ENCODE measurements at places on chromosomes 2 and 18.

- no peak for DNase-seq
Observed at GRCh38 chr2:21406911-21407310, 283.1 kb downstream of the TDRD15 start.

DNA sequence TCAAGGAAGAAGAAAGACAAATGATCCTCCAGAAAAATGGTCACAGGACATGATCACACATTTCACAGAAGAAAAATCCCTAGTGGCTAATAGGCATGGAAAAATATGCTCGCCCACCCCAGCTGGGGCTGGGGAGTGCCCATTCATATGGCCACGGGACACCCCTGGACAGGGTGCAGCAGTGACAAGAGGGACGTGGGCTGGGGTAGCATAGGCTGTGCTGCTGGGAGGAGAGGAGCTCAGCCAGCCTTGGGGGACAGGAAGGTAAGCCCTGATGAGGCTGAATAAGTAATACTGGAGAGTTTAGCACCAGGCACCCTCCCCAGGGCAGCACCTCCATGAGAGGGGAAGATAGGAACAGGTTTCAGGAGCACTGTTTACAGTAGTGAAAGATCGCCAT lies 254.9 kb upstream of the HS6ST1 start:
- DNase-seq: peak; percentile 3

GRCh38 chr2:186480991-186481390 lies 5.1 kb upstream of the ZC3H15 start:
- DNase-seq: no peak

DNA sequence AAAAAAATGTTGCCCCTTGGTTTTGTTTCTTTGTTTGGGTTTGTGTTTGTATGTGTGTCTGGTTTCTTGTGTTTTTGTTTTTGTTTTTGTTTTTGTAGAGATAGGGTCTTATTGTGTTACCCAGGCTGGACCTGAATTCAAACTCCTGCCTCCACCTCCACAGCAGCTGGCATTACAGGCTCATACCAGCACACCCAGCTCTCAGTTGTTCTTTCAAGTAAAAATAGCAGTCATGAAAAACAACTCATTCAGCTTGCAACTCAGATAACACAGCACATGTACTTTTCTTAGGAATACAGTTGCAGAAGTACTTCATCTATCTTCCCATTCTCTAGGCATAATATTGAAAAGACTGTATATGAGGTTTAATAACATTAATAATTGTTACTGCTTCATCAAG lies 37.0 kb downstream of the ZC3H8 start:
- no peak for DNase-seq

DNA sequence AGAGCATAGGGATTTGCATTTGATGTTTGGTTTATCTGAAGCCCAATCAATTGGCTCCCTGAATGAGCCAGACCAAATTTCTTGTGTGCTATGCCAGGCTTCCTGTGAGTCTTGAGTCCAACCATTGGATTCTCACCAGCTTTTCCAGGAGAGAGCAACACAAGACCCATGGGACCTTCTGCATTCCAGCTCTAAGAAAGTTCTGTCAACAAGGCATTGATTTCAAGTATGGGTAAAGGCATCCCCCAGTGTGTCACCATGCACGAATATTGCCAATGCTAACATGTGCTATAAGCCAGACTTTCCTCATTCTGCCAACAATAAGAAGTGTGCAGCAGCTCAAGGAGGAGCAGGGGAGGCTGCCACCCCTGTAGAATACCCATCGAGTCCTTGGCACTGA lies 266.6 kb downstream of the ETAA1 start:
- DNase-seq: no peak

DNA sequence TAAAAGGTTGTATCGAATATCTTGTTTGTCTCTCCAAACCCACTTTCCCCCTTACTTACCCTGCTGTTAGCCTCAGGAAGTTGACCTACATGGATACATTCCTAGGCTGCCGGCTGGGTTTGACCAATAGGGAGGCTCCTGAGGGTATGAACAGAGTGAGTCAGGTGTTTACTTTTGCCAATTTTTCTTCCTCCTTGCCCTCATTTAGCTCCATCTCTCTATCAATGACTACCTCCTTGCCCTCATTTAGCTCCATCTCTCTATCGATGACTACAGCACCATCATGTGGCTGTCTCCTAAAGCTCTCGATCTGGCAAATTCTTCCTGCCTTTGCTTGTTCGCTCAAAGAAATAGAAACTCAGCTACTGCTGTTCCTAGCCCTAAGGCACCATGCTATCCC lies 571.9 kb upstream of the CRIM1 start:
- DNase-seq: no peak

DNA sequence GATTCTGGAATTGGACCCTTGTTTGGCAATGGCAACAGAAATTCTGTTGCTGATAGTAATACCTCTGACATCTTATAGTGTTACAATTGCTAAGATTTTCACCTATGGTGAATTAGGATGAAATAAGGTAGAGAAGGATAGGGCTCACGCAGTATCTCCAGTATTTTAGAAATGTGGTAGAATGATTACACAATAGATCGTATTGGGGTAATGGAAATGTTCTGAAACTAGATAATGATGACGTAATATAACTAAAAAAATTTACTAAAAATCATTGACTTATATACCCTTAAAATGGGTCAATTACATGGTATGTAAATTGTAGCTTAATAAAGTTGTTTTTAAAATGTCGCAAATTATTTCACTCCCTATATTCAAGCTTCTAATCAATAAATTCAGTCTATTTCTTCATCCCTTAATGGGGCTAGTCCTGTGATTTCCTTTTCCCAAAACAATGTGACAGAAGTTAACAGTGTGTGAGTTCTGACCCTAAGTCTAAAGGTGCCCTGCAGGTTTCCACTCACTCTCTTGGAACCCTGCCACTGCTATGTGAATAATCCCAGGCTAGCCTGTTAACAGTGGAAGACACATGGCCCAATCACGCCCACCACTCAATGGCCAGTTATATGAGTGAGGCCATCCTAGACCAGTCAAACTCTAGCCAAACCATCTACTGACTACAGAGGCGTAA lies 31.2 kb downstream of the USP37 start:
- no peak for DNase-seq

DNA sequence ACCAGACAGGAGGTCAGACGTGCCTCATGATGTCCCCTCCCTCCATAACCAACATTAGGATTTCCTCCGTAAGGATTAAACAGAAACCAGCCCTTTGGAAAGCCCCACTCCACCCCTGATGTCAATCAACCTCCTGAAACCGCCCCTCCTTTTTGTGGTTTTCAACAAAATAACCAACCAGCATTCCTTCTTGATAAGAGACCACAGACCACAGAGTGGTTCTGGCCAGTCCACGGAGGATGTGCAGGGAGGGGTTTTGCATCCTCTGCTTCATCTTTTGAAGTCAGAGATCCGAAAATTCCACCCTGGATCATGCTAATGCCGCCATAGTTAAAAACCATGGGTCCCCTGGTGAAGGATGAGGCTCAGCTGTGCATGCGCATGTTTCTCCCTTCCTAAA lies 180.0 kb upstream of the CCDC150 start:
- DNase-seq: no peak

- no peak for DNase-seq
Observed at GRCh38 chr18:7479756-7480155, 87.4 kb upstream of the PTPRM start.

DNA sequence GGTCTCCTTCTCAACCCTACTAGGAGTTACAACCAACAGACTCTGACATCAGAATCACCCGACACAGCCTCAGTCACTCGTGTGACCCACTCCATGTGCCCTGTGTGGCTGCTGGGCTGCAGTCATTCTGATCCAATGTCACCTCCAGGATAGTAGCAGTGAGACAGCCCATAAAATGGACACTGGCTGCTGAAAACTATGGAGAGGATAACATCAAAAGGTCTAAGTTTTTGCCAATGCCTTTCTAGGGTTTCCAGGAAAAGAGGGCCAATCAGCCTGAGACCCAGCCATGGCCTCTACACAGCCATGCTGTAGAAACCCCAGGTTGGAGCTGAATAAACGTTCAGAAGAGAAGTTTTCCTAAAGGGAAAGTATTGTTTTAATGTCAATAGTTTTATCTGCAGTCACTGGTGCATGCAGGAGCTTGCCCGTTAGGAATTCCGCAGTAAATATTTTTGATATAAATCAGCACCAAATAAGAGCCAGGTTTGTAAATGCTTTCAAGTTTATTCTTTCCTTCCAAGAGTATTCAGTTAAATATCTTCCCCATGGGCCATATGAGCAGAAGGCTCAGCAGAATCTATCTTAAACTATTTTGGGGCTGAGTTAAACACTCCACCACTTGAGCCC lies 92.2 kb upstream of the PID1 start:
- no peak for DNase-seq

- DNase-seq: no peak
Observed at GRCh38 chr2:108925286-108925685, 63.7 kb downstream of the EDAR start.

DNA sequence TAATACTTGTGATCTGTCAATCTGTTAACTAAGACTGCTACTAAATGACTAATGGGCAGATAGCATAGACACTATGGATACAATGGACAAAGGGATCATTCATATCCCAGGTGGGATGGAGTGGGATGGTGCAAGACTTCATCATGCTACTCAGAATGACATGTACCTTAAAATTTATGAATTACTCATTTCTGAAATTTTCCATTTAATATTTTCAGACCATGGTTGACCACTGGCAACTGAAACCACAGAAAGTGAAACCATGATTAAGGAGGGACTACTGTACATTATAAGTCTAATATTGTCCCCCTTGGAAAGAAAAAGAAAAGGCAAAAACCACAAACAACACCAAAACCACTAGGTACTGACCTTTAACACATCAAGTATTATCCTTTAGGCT lies 247.0 kb upstream of the SYT4 start:
- no peak for DNase-seq

GRCh38 chr2:168633895-168634294 lies 168.5 kb upstream of the NOSTRIN start:
- DNase-seq: no peak

GRCh38 chr18:75128051-75128605 lies 80.8 kb downstream of the PTGR3 start:
- DNase-seq: no peak

GRCh38 chr2:17637131-17637906 lies 96.8 kb downstream of the VSNL1 start:
- DNase-seq: no peak

DNA sequence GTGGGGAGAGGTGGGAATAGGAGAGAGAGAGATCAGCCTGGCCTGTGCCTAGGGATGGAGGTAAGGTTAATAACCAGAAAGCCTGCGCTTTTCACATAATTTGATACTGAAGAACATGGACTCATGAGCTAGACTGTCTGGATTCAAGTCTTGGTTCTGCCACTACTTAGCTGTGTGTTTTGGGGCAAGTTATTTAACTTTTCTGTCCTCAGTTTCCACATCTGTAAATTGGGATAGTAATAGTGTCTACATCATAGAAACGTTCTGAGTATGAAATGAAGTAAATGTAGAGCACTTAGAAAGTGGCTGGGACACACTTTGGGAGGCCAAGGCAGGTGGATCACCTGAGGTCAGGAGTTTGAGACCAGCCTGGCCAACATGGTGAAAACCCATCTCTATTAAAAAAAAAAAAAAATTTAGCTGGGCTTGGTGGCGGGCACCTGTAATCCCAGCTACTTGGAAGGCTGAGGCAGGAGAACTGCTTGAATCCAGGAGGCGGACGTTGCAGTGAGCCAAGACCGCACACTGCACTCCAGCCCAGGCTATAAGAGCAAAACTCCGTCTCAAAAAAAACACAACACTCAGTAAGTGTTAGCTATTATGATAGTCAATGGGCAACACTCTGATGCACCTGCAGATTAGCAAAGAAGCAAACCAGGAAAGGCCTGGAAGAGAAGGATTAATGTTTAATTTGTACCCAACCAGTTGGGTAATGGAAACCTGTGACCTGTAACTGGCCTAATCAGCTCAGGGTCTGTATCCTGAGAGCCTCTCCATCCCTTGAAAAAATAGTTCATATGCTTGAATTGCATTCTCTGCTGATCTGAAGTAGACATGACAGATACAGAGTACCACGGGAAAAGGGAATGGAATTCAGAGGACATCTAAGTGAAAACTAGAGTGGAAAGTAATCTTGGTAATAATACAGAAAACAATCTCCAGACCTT lies 6.8 kb downstream of the GALM start:
- no peak for DNase-seq

DNA sequence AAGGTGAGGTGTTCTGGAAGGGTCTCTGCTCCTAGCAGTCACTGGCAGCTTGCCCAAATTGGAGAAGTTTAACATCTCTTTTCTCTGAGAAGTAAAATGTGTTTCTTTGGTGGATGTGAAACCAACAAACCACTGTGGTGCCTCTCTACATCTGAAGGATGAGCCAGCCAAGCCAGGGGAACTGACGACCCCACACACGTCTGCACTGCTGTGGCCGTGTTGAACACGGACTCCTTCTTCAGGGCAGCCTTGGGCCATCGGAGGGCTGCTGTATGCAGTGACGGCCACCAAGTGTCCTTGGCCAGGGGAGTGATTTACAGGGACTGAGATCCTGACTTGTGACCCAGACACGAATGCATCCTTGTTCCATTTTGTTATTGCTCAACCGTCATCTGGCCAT lies 207.8 kb downstream of the ACKR3 start:
- no peak for DNase-seq

DNA sequence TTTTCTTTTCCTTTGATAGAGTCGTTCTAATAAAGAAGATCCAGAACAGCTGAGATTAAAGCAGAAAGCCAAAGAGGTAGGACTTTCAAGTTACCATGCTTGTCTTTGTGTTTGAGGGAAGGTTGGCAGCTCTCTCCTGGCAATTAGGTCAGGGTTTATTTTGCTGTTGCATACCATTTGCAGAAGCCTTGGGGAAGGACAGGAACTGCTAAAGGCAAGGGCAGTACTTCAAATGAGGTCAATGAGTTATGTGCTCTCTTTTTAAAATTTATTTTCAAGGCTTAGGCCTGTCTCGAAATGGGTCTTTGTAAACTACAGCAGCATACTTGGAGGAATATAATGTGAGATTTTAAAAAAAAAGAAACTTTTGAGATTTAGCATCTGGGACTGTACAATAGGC lies 108.9 kb downstream of the TAF4B start:
- no peak for DNase-seq

GRCh38 chr18:45024357-45025088 lies 343.8 kb downstream of the SETBP1 start:
- DNase-seq: no peak

- DNase-seq: no peak
Observed at GRCh38 chr18:7809455-7809854, 242.3 kb downstream of the PTPRM start.

GRCh38 chr2:106094131-106094841 lies 99.8 kb downstream of the UXS1 start:
- peak; percentile 44 for DNase-seq

GRCh38 chr18:68466672-68467071 lies 248.2 kb downstream of the TMX3 start:
- DNase-seq: no peak

- DNase-seq: no peak
Observed at GRCh38 chr2:239756790-239757760, 268.1 kb downstream of the NDUFA10 start.

DNA sequence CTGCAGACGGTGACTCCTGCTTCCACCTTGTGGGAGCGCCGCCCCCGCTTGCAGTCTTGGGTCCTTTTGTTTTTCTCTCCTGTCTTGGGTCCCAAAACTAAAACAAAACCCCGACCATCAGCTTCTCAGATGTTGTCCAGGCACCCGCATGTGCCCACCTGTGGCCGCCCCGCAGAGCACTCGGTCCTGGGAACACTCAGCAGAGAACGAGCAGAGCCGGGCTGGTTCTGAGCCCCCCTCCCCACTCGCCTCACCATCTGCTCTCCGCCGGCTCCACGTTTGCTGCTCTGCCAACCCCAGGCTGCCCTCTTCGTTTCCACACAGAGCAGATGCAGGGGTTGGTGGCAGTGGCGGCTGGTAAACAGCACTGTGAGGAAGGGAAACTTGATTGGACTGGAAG lies 38.5 kb downstream of the CTDP1 start:
- DNase-seq: no peak

- DNase-seq: no peak
Observed at GRCh38 chr18:50659091-50660003, 99.5 kb downstream of the MAPK4 start.
